Fibroblast of skin of back (primary cell): ENCODE measurements at places on chromosomes 7 and 10.
A peak's percentile ranks its signal among the peaks of the same experiment; 100 is the strongest.

- DNase-seq, result no peak
Observed at GRCh38 chr7:140637400-140637799, 3.2 kb downstream of the DENND2A start.

GRCh38 chr10:14543046-14543903 is 212.6 kb upstream of the FRMD4A start:
- DNase-seq, result no peak

- no peak for DNase-seq
Observed at GRCh38 chr10:110190170-110190569, 17.2 kb upstream of the MXI1 start.

- no peak for DNase-seq
Observed at GRCh38 chr10:122475100-122475499, 13.7 kb downstream of the HTRA1 start.

DNA sequence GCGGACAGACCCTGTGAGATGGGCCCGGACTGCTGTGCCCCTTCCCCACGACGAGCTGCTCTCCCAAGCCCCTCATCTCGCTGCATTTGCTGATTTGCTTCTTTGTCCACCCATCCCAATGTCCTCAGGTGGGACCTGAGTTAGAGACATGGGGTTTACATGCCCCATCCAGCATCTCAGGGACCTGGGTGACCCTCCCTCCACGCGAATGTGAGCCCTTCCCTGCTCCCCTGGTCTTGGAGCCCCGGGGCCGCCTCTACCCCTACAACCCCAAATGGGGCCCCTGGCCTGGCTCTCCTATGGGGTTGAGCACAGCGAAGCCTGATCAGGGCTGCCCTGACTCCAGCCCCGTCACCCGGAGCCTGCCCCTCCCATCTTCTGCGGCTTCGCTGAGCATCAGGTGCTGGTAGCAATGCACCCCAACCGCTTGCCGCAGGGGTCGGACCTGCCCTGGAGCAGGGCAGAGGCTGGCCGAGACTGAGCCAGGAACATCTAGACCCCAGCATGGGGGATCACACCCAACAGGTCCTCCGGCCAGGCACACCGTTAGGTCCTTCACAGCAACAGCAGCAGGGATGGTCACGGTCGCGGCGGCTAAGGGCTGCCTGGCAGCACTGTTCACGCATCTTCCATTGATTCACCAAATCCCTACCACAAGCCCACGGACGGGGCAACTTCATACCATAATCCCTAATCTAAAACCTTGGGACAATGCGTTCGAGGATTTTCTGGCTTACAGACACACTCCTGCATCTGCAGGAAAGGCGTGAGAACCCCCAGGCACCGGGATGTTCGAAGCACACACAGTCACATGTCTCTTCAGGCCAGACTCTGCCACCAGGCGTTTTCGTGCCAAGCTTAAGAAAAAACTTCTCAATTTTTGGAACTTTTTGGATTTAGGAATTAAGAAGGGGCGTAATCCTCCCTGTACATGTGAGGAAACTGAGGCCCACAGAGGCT is 15.5 kb downstream of the WDR86 start:
- DNase-seq, result no peak

GRCh38 chr10:81405399-81405798 is 469.6 kb upstream of the NRG3 start:
- DNase-seq, result no peak

- no peak for DNase-seq
Observed at GRCh38 chr10:46319389-46319788, 32.6 kb downstream of the ANTXRL start.

DNA sequence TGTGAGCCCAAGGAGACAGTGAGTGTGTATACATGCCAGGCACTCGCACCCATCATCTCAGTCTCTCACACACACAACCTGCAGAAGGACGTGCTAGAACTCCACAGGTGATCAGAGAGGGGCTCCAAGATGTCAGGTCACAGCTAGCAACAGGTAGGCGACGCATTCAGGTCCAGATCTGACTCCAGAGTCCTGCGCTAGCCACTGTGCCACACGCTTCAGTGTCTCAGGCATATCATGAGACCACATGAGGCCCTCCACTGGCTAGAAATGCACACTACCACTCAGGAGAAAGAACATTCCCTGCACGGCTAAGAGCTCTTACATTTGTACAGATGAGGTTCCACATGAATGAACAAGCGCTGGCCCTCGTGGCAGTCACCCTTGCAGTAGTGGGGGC is 11.5 kb downstream of the AKR1B1 start:
- DNase-seq, result no peak

DNA sequence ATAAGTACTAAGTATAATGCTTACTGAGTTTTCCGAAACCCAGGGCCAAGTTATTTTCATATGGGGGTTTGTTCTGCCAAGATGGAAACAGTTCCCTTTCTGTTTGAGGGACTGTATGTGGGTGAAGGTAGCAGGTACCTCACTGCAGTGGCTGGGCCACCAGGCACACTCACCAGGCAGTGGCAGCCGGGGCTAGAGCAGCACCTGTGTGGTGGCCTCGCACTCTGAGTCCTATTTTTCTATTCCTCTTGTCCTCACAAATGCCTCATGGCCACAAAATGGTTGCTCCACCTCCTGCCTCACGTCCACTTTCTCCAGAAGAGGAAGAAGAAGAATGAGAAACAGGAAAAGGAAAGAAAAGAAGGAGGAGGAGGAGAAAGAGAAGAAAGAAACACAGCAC is 167.3 kb upstream of the SHH start:
- no peak for DNase-seq

DNA sequence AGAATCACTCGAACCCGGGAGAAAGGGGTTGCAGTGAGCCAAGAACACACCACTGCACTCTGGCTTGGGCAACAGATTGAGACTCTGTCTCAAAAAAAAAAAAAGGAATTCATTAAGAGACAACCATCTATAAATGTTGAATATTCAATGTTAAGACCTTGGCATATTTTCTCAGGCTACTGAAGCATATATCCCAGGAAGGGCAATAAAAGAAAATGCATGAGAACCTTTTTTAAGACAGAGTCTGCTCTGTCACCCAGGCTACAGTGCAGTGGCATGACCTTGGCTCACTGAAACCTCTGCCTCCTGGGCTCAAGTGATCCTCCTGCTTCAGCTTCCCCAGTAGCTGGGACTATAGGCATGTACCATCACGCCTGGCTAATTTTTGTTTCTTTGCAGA is 165.0 kb downstream of the JMJD1C start:
- DNase-seq, result no peak

GRCh38 chr10:114489521-114490310 is 85.4 kb upstream of the AFAP1L2 start:
- no peak for DNase-seq

DNA sequence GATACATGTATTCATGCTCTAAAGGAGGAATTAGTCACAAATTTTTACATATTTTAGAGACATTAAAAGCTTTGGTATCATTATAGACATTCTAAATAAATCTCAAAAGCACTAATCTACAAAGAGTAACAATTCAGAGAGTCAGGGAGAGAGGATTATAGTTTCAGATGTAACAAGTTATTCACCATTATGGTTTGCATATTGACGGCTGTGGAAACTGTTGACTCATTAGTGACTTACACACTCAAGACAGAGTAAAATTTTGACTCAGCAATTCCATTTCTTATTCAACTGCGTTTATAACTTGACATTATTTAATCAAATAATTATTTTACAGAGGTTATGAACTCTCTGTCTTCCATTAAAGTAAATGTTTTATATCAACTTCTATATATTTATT is 95.4 kb upstream of the SEMA3C start:
- no peak for DNase-seq

DNA sequence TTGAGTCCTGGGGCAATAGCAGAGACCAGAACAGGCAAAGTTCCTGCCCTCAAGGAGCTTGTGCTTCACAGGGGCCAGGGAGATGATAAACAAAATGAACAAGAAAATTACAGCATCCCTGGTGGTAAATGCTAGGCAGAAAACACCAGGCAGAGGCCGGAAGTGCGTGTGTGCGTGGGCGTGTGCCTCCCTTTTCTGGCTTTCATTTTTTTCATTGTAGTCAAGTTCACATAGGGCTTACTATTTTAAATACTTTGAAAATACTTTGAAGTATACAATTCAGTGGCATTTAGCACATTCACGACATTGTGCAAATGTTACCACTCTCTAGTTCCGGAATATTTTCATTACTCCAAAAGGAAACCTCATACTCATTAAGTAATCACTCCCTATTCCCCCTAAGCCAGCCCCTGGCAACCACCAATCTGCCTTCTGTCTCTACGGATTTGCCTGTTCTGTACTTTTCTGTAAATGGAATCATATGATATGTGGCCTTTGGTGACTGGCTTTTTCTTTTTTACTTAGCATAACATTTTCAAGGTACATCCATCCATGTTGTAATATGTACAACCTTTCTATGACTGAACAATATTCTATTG is 88.1 kb upstream of the PDCD4 start:
- peak; percentile 17 for DNase-seq

- DNase-seq, result no peak
Observed at GRCh38 chr7:113176836-113177235, 58.5 kb upstream of the SMIM30 start.

DNA sequence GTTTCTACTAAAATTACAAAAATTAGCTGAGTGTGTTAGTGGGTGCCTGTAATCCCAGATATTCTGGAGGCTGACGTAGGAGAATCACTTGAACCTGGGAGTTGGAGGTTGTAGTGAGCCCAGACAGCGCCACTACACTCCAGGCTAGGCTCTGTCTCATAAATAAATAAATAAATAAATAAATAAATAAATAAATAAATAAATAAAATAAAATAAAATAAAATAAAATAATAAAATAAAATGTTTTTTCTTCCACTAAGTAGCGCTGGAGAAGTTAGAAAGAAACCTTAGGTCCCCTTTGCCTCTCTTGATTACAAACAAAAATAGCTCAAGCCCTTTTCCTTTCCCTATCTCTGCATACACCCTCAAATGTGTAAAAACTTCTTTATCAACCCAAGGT is 525.9 kb downstream of the IPMK start:
- DNase-seq, result no peak

- DNase-seq, result peak; percentile 68
Observed at GRCh38 chr10:35127289-35127891, 744 bp downstream of the CREM start.

DNA sequence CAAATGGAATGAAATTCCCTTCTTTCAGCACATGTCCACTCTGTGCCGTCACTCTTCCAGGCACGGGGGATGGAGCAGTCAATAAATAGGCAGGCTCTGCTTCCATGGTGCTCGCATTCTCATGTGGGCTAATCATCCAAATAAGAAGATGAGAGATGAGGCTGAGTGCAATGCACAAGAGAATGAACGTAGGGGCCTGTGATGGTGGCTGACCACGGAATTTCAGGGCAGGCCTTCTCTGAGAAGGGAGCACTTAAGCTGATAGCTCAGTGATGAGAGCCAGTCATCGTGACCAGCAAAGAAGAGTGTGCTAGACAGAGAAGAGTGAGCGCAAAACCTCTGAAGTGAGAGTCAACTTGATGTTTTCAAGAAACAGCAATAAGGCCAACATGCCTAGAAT is 47.9 kb downstream of the TAF3 start:
- DNase-seq, result peak; percentile 6

DNA sequence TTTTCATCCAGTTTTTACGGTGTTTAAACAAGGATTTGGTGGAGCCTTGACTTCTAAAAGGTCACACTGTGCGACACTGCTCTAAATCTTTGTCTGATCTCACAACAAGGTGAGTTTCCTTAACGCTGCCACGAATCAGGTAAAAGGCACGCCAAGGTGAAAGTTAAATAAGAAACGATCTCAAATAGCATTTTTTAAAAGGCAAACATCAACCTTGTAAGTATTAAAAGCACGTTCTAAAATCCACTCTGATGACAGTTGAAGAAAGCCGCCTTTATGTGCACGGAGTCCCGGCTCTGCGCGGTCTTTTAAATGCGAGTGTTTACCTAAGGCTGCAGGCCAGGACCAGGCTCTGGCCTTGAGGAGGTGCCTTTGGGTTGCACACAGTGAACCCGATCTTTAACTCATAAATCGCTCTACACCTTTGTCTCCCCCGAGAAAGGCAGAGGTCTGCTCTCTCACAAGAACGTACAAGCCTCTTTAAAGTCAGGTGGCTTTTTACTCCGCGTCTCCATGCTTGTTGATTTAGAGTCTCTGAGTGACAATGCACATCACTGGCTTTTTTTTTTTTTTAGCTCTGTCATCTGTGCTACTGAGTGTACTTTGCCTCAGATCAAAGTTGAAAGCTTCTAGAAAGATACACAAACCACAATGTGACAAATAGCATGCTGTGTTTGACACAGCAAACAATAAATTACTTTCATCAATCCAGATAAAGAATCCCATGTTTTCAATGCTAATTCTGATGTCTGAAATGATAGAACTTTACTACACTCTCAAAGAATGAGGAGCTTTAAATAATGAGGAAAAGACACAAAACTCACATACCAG is 25.9 kb upstream of the RNF32 start:
- DNase-seq, result no peak

GRCh38 chr7:123787220-123788007 is 38.6 kb upstream of the WASL start:
- no peak for DNase-seq

- no peak for DNase-seq
Observed at GRCh38 chr10:3173171-3173878, 743 bp upstream of the PITRM1 start.

DNA sequence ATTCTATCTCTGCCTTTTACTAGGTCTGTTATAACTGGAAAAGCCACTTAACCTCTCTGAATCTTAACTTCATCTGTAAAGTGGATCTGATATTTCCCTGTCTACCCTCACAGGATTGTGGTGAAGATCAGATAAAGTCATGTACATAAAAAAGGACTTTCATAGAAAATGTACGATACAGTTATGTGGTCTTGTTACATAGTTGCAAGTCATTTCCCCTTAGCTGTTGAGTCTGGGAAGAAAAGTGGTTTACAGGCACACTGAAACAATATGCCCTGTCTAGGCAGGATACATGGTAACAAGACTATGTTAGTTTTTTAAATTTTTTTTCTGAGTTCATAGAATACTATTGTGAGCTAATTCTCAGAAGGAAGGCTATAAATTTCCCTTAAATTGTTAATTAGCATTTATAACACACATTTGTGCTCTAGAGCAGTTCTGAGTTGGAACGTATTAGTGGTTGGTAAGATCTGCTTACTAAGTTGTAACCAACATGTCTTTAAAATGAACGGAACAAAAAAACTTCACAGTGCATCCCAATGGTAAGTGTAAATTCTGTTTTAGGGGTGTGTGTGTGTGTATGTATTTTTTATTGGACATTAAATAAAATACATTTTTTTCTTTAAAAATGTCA is 7.1 kb upstream of the GSTO1 start:
- DNase-seq, result no peak

DNA sequence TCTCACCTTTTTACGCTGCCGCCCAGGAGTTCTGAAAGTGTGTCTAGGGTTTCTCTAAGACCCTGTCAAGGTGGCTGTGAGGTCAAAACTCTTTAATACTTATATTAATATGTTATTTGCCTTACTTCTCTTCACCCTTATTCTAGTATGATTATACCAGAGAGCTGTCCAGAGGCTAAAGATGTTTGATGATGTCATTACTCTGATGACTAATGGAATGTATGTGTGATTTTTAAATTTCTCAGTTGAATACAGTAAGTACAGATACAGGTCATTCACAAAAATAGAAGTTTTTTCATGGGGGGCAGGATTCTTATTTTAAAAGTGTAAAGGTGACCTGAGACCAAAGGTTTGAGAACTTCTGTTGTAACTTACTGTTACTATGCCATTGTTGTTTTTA is 150.6 kb upstream of the FOXP2 start:
- DNase-seq, result peak; percentile 31
